Activated CD4-positive, alpha-beta T cell treated with anti-CD3 and anti-CD28 coated beads, Interleukin-2, Interleukin-6, amounts not matched to agents 100 ng/mL and 50 ng/mL, durations not matched to agents 16 hours and 8 hours (primary cell): ENCODE measurements at places on chromosomes 4 and X.

- no peak for DNase-seq
Measured at GRCh38 chrX:107682256-107682655, 53.9 kb downstream of the PRPS1 start.

GRCh38 chr4:152635851-152636250, 43.9 kb downstream of the TMEM154 start:
- DNase-seq = no peak

DNA sequence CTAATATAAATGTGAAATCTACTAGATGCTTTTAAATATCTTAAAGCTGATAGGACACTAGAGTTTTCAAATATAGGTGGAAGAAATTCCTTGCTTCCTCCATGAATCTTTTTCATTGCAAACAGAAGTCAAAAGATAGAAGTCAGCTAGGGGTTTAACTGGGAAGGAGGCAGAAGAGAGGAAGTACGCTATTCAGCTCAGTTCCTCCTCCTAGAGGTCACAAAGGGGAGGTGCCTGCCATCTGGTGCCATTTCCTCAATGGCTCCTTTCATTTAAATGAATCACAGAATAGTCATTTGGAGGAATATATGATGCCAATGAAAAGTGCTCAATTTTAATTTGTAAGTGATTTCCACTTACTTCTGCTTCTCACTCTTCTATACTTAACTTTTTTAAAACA, 8.5 kb downstream of the COL25A1 start:
- DNase-seq = peak; percentile 50

DNA sequence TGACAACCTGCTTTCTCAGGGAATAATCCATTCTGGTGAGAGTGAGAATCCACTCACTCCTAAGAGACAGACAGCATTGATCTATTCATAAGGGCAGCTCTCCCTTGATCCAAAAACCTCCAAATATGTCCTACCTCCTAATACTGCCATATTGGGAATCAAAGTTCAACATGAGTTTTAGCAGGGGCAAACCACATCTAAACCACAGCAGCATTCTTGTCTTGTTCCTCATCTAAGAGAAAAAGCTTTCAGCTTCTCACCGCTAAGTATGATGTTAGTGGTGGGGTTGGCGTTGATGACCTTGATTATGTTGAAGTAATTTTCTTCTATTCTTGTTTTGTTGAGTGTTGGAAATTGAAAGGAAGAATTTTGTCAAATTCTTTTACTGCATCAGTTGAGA, 69.6 kb downstream of the SERTM2 start:
- no peak for DNase-seq

DNA sequence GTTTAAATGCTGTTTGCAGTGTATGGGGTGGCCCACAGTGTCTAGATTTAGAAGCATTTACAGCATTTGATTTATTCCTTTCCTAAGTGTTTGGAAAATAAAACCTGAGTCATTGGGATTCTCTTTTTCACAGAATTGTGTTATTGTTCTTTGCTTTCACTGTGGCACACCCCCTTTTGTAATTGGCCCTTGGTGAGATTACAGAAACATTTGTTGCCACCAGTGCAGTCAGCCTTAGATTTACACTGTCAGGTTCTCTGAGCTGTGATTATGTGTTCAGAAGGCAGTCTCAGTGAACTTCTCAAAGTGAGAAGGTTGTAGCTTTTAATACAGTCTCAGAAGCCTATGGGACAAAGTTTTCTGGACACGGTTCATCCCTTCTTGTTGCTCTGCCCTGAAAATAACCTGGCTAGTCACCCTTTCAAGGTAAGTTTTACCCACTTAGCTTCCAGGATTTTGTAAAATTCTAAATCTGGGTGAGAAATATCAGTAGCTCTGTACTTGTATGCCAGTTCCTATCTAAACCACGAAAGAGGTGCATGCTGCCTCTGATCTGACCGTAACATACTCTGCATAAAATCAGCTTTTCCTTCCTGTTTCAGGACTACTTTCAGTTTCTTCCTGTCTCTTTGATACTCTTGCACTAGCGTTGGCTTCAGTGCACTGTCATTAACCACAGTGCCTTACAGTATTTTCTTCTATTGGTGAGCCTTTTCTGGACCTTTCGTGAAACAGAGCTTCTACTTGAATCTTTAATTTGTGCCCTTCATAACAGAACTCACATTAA, 12.6 kb downstream of the RUFY3 start:
- peak; percentile 80 for DNase-seq

GRCh38 chr4:1337376-1337831, 9.6 kb upstream of the UVSSA start:
- DNase-seq = peak; percentile 72
